ENCODE measurements at places on chromosomes 12 and 14. TPM values are rescaled to one million over a fixed set of nuclear protein-coding genes. Genes with fewer than 3 reads are reported as not detected.

- DNase-seq = no peak
These were observed 75.5 kb downstream of the FBXL14 start for GRCh38 chr12:1518591-1519516.

DNA sequence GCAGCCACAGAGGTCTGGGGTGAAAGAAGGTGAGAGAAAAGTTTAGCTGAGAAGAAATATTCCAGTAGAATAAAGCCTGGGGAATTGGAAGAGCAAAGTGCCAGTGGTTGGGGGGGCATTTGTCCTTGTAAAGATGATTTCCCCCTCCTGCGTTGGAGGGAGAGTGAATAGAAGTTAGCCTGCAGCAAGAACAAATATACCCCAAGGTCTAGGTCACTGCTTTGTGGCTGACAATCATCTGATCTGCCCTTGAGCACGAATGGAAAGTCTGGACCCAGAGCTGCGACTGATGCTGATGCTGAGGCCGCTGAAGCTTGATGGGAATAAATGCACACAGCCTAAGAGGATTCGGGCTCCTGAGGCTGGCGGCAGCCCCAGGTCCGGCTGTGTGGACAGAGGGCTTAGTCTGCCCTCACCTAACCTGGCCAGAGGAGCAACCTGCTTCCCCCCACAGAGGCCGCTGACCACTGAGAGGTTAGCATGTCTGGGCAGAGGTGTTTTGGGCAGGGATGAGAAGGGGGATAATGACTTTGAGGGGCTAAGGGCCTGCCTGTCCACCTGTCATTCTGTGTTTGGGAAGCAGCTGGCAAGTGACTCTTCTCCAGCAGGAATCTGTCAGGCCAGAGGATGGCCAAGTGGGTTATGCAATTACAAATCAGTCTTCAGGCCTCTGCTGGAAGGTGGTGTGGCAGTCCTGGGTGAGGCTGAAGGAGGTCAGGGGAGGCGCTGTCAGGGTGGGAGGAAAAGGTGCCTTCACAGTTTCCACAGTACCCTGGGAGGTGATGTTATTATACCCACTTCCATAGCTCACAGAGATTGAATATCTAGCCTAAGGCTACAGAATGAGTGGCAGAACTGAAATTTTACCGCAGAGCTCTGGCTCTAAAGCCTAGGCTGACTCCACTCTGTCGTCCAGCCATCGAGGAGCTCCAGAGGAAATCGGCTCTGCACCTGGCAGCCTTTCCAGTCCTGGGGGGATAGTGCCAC is 11.7 kb downstream of the TUBA1C start:
- DNase-seq = no peak

DNA sequence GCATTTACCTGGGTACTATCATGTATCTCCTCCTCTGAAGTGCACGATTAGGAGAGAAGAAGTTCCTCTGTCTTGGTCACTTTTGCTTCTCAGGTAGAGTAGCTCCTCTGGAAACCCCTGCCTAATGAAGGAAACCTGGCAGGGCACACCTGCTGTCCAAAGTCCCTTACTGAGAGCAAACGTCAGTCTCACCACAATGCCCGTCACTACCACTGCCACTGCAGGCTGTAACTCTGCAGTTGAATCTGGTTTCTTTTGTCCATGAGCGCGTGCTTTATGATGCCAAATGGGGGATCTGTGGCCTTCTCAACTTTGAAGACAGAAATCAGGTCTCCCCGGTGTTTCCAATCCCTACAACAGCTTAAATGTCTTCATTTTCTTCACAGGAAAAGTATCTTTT is 1068.6 kb downstream of the BCL11B start:
- DNase-seq = no peak

DNA sequence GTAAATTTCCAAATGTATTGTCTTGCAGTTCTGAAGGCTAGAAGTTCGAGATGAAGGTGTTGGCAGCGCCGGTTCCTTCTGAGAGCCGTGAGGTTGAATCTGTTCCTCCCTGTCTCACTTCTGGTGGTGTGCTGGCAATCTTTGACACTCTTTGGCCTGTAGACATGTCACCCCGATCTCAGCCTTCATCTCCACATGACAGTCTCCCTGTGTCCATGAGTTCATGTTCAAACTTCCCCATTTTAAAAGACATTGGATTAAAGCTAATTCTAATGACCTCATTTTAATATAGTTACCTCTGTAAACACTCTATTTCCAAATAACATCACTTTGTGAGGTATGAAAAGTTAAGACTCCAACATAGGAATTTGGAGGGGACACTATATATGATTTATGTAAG is 4.1 kb upstream of the RBM19 start:
- no peak for DNase-seq

DNA sequence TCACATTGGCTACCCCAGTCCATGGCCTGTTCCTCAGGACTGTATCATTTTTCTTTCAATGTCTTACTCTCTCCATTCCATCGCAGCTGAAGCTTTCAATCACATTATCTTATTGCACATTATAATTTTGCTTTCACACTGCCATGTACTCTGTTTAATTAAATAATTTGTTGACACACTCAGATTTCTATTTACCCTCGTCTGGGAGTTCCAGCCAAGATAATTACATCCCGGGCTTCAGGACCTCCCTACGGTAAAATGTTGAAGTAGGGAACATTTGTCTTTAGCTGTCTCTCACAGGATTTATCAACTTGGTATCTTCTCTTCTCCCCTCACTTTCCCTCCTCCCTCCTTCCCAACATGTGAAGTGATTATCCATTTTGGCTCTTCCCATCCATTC is 177.2 kb upstream of the RASSF8 start:
- no peak for DNase-seq

GRCh38 chr12:8987163-8987562 is 2.2 kb upstream of the KLRG1 start:
- DNase-seq = no peak

DNA sequence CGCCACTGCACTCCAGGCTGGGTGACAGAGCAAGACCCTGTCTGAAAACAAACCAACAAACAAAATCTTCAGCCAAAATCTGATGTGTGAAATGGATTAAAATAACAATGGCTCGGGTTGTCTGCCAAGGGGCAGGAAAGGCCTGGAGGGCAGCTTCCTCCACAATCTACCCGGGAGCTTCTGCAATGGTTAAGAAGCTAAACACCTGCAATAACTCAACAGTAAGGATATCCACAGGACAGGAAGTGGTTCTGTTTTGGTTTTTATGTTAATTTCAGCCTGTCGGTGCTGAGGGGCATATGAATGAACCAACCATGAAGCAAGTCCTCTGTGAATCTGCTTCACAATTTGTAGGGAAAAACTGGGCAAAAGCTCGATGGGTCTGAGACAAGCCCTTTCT is 34.4 kb downstream of the RAD52 start:
- no peak for DNase-seq

The TMEM229B gene
- 0.84 TPM for total RNA-seq

The GSKIP gene
- total RNA-seq = 10.6 TPM

GRCh38 chr12:16095531-16096110 is 181.9 kb downstream of the SLC15A5 start:
- DNase-seq = no peak
